ENCODE measurements at places on chromosomes 5 and 9.

- no peak for DNase-seq
These were observed 11.4 kb downstream of the MACROH2A1 start for GRCh38 chr5:135387629-135387960.

GRCh38 chr5:126490167-126490940 lies 67.1 kb downstream of the GRAMD2B start:
- peak; percentile 50 for DNase-seq

DNA sequence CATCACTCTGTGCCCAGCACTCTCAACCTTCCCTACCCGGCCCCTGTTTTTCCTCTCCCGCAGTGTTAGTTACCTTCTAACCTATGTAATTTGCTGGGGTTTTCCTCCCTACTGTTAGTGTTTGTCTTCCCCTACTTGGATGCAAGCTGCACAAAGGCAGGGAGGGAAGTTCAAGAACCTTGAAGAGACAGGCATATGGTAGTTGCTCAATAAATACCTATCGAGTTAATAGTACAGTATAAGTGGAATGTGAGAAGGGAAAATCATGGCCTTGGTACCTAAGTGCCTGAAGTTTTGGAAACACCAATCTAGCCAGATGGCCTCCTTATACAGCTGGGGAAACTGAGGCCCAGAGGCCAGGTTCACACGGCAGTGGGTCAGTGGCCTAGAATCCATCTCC lies 24.2 kb downstream of the PDGFRB start:
- no peak for DNase-seq

DNA sequence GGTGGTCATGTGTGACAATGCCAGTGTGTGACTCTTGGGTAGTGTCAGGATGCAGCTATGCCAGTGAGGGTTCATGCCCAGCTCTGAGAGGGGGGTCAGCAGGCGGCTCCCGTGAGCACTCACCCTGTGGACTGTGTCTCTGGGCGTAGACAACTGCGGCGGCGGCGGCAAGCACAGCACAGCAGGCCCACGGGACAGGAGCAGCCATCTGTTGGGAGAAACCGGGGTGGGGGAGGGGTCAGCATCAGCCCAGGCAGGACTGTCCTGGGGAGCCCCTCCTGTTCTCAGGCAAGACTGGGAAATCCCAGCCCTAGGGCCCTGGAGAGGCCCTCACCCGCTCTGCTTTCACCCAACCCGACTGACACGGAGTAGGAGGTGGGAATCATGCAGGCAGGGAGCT lies 20.8 kb downstream of the CNTFR start:
- DNase-seq = no peak

DNA sequence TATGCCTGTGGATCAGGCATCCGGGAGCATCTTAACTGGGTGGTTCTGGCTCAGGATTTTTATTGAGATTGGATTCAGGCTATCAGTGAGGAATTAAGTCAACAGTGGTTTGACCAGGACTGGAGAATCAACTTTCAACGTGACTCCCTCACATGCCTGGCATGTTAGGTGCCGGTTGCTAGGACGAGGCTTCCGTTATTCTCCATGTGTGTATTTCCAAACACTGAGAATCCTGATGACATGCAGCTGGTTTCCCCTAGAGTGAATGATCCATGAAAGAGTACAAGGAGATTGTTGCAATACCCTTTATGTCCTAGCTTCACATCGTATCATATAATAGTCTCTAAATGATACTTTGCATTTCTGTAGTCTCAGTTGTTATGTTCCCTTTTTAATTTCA lies 529.2 kb downstream of the ANXA1 start:
- no peak for DNase-seq

GRCh38 chr9:72871685-72872084 lies 81.2 kb downstream of the ALDH1A1 start:
- DNase-seq = no peak

- DNase-seq = peak; percentile 64
These were observed 45.0 kb downstream of the PRR16 start for GRCh38 chr5:120509053-120509452.

- DNase-seq = no peak
These were observed 48.8 kb upstream of the CD180 start for GRCh38 chr5:67245259-67245846.

DNA sequence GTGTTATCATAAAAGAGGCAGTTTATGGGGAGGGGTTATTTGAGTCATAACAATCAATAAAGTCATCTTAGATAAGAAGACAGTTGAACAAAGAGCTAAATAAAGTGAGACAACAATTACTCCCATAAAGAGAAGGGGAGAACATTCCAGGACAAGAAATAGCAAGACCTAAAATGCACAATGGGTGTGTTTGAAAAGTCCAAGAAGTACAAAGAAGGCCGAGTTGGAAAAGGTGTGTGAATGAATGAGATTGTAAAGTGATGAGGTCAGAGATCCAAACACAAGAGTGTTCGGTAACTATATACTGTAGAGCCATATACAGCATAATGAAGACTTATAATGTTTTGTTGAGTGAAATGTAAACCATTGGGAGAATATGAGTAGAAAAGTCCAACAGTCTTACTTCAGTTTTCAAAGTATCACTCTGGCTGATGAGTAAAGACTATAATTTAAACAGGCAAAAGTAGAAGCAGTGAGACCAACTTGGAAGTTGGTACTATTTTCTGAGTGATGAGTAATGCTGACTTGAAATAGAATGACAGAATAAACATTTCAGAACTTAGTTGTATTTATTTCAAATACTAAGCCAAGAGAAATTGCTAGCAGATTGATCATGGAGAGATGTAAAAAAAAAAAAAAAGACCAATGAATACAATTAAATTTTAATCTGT lies 868.7 kb upstream of the CDH9 start:
- no peak for DNase-seq

DNA sequence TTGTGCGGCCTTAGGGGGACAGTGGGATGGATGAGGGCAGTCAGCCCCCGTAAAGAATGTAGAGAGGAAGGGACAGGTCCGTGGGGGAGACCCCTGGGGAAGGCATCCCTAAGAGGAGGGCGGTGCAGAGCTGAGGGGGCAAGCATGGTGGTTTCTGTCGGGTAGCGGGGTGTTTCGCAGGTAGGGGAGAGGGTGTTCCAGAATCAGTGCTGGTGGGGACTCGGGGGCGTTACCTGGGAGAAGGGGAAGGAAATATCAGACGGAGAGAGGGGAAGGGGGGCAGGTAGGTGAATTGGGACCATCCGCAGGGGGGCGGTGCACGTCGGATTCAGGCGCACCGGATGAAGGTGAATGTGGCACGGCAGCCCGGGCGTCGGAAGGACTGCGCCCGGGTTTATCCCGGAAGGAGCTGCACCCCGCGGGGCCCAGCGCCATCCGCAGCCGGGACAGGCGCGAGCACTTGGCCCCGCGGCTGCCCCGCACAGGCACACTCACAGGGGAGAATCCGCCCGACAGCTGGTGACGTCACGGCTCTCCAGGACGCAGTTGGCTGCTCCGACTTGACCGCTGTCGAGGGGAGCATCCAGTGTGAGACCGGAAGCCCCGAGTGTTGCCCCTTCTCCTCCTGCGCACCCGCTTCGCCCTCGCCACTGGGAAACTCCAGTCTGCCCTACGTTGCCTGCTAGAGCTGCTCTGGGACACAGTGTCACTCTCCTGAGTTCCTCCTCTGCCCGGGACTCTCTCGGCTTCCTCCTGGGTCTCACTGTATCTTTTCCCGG lies 1.3 kb downstream of the CD72 start:
- peak; percentile 71 for DNase-seq

DNA sequence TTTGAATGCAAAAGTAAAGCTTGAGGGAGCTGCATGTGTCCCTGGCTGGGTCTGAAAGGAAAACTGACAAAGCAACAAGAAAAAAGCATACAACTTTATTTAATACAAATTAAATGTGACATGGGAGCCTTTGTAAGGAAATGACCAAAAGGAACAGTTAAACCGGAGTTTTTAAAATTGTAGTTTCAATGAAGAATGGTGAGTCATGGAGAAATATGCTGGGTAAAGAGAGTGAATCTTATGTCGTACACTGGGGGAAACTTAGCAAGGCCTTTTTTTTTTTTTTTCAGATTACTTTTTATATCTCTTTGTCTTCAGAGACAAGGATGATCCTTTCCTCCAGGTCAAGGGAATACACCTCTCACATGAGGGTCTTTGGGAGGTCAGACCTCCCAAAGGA lies 50.1 kb upstream of the FBXL17 start:
- DNase-seq = peak; percentile 26

DNA sequence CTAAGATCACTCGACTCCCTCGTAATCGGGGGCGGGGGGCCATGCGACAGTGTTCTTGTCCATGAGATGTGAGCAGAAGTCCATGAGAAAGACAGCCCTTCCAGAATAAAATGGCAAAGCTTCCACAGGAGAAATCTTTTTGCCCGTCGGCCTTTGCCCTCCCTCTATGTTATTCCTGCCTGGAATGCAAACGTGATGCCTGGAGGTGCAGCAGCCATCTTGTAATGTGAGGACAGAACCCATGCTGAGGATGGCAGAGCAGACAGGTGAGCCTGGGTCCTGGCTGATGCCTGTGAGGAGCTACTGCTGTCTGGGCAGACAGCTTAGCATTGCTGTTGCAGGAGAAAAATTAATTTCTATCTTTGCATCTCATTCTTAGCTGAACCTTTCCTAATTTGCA lies 17.2 kb downstream of the MED10 start:
- DNase-seq = no peak

- no peak for DNase-seq
These were observed 48.7 kb upstream of the POMT1 start for GRCh38 chr9:131454028-131454427.

- DNase-seq = peak; percentile 86
These were observed 129.1 kb downstream of the MACROH2A1 start for GRCh38 chr5:135269931-135270421.

DNA sequence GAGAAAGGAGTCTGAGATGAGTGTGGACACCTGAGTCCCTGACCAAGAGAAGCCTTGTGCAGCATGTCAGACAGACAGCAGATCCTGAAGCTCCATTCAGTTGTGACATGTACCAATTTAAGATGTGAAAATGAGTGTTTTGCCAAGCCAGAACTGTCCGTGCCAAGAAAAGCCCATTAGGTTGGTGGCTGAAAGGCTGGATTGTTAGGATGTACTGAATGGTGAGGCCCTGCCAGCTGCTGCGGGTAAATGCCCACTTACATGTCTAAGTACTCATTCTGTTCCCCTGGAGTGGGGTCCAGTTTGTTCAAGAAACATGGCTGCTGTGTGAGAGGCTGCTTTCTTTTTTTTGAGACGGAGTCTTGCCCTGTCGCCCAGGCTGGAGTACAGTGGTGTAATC lies 14.6 kb downstream of the DAPK1 start:
- DNase-seq = no peak

DNA sequence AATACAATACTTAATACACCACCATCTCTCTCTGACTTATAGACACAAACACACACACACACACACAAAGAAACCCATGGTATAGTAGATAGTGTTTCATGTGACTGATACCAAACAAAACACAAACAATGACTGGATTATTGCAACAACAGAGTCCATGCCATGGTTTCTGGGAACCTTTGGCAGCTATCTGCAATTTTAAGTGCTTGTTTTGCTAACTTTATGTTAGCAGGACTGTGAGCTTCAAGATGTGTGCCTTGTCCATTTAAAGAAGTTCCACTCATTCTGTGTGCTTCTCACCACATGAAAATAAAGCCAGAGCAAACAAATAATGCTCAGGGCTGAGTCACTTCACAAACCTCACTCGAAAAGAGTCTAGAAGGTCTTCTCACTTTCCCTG lies 15.1 kb upstream of the LURAP1L start:
- DNase-seq = peak; percentile 72

GRCh38 chr9:14532456-14533115 lies 160.6 kb downstream of the ZDHHC21 start:
- DNase-seq = peak; percentile 59

DNA sequence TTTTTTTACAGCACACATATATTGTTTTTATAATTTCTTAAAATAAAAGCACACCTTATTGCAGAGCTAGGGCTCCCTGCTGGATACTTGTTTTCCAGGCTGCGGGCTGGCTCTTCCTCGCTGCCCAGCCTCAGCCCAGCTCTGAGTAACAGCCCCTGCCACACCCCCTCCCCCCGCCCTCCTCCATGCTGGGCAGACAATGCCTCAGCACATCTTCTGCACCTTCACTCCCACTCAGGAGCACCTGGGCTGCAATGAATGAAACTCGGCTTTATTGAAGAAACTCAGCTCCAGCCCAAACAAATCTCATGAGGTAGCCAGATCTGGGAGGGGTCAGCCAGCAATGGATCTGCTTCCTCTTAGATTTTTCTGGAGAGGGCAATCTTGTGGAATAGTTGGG lies 9.5 kb downstream of the IL9 start:
- no peak for DNase-seq

DNA sequence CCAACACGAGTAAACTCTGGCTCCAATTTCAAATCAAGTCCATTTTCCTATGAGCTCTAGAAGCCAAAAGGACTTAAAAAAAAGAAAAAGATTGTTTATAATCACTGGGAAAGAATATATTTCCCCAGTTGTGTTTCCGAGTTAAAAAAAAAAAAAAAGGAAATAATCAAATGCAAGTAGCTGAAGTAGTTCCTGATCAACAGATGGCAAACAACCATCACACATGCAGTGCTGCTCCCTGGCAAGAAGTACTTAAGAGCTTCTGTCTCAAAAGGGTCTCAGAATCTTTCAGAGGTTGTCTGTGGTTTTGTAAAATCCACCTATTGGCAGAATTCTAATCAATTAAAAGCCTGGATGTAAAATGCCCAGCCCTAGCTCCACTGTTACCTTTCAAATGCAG lies 387.9 kb downstream of the RAB3C start:
- no peak for DNase-seq

Data from foreskin fibroblast (primary cell).